ENCODE measurements at places on chromosomes 12 and 14.

DNA sequence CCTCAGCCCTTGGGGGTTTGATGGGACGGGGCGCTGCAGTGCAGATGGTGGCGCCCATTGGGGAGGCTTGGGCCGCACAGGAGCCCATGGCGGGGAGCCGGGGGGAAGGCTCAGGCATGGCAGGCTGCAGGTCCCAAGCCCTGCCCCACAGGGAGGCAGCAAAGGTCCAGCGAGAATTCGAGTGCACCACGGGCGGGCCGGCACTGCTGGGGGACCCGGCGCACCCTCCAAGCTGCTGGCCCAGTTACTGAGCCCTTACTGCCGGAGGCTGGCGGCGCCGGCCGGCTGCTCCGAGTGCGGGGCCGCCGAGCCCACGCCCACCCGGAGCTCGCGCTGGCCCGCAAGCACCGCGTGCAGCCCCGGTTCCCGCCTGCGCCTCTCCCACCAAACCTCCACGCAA, 34.1 kb upstream of the NUBPL start:
- DNase-seq, result no peak

DNA sequence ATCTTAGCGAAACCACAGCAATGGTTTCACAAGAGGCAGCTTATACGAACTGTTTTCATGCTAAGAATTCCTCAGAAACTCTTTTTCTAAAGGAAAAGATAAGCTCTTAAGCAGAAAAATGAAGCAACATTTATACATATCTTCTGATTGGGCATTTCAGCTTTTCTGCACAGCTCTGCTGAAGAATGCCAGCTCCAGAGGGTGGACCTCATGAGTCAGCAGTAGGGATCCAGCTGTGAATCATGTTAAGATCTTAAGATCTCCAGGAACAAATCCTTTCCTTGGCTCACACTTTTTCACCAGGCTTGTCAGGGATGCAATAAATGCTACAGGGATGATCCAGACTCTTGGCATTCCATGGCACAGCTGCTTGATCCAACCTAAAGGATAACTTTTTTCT, 477.1 kb upstream of the CCDC196 start:
- DNase-seq, result no peak

GRCh38 chr14:47961634-47962033, 286.2 kb upstream of the MDGA2 start:
- DNase-seq, result no peak

DNA sequence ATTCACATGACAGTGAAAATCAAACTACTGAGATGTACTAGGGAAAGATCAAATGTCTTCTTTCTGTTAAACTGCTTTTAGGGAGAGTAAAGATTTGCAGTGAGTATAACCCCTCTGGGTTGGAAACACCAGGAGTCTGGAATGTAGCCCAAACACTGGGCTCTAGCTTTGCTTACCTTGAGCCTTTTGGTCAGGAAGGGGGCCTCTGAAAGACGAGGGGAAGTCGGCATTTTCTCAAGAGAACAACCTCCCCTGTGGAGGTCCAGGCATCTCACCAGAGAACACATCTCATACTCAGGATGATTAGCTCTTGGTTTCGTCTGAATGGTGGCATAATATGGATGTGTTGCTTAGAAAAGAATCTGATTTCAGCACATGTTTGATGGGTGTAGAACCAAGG, 169.0 kb downstream of the ZFP36L1 start:
- DNase-seq, result no peak

- DNase-seq, result no peak
Measured at GRCh38 chr14:60707858-60708257, 16.3 kb downstream of the SIX4 start.
